ENCODE measurements at places on chromosomes 7 and 10. TPM values are rescaled to one million over a fixed set of nuclear protein-coding genes. Genes with fewer than 3 reads are reported as not detected.

DDC gene
- total RNA-seq, result not detected

CTAGE6 gene
- not detected for total RNA-seq

IRF5 gene
- 2.2 TPM for total RNA-seq

GDF2 gene
- total RNA-seq, result not detected

SLIT1 gene
- 0.08 TPM for total RNA-seq

NUTM2E gene
- not detected for total RNA-seq

GTPBP4 gene
- total RNA-seq, result 33.8 TPM

PLAC9 gene
- total RNA-seq, result 34.3 TPM

FAM237B gene
- total RNA-seq, result not detected

ARHGEF35 gene
- total RNA-seq, result 0.38 TPM

AVL9 gene
- total RNA-seq, result 11.8 TPM

CLDN4 gene
- 0.27 TPM for total RNA-seq

- no peak overlapping the region for H3K27ac ChIP-seq
- H3K4me3 ChIP-seq, result no peak overlapping the region
- peaks cover 25% of the 10 kb centered on the region for H3K36me3 ChIP-seq
- DNase-seq, result no peak
- H3K4me1 ChIP-seq, result peaks cover 34% of the 10 kb centered on the region
These were observed 130.6 kb downstream of the SH3PXD2A start for GRCh38 chr10:103724771-103725170.

- H3K4me3 ChIP-seq, result no peak overlapping the region
- H3K36me3 ChIP-seq, result no peaks in the 10 kb centered on the region
- no peak for DNase-seq
- H3K27ac ChIP-seq, result peak overlapping the region; percentile 20
- no peaks in the 10 kb centered on the region for H3K27me3 ChIP-seq
These were observed 161.9 kb upstream of the MEOX2 start for GRCh38 chr7:15848362-15848761.

DNA sequence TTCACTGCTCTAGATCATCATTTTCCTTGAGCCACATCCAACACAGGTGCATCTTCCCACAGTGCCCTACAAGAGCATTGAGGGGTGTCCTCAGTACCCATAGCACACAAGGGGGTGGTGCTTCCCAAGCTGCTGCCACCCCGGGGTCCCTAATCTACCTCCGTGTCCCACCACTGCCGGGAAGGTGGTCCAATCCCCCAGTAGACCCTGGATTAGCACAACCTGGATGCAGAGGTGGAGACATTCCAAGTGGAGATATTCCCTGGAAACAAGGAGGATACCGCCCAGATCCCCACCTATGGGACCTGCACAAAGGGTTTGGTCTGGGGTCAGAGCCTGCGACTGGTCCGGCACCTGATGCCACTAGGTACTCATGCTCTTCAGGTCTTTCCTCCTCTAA is 284.8 kb upstream of the PPP2R2D start:
- DNase-seq, result no peak
- H3K27me3 ChIP-seq, result peaks cover 78% of the 10 kb centered on the region
- H3K36me3 ChIP-seq, result no peaks in the 10 kb centered on the region
- H3K4me3 ChIP-seq, result no peak overlapping the region
- no peaks in the 10 kb centered on the region for H3K4me1 ChIP-seq
- no peak overlapping the region for H3K27ac ChIP-seq

- H3K36me3 ChIP-seq, result no peaks in the 10 kb centered on the region
- no peak overlapping the region for H3K27ac ChIP-seq
- no peak overlapping the region for H3K4me3 ChIP-seq
These were observed 503.8 kb downstream of the INHBA start for GRCh38 chr7:41199136-41199535.

DNA sequence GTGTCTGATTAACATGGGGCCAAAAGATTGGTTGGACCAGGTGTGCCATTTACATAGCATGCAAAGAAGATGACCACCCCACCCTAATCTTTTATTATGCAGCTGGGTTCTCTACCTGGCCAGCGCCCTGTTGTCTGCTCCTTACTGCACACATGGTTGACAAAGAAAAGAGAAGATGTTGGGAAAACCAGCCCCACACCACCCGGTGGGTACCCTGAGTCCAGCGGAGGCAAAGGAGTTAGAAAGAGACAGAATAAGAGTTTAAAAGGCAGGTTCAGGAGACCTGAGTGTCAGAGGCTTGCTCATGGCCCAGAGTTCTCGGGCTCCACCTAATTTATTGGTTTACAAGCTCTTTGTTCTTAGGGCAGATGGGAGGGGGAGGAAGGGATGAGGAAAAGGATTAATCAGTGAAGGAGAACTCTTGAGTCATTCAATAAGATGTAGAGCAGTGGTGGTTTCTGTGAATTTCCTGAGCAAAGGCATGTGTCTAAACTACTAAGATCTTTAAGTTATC is 24.1 kb upstream of the ABCA13 start:
- no peak for DNase-seq
- H3K4me3 ChIP-seq, result no peak overlapping the region
- no peaks in the 10 kb centered on the region for H3K36me3 ChIP-seq
- H3K4me1 ChIP-seq, result no peaks in the 10 kb centered on the region

DNA sequence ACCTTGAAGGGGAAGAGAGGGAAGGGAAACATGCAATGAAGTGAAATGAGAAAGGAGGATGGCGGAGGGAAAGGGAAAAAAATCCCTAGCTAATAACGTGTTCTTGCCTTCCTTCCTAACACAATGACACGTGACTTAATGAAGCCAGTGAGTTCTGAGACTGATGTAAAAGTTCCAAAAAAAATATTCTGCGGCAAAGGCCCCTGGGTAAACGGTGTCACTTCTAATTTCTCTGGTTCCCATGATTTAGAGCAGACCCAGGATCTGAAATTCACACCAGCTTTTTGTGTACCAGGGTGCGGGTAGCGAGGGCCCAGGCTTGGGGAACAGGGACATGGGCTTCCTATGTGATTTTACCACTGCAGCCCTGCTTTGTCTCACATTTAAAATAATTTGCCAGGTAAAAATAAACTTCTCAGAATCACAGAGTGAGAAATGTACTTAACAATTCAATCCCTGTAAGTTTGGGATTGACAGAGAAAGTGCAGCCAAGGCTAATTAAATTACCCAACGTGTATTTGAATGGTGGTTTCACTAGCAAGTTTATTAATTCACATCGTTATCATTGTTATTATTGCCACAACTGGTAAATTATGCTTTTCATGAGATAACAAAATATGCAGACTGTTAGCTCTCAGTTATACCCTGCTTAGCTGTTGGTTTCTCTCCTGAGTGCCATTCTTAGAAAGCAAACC is 182.4 kb downstream of the SEM1 start:
- no peak overlapping the region for H3K4me3 ChIP-seq
- no peak overlapping the region for H3K27ac ChIP-seq
- no peaks in the 10 kb centered on the region for H3K27me3 ChIP-seq
- H3K4me1 ChIP-seq, result no peaks in the 10 kb centered on the region
- DNase-seq, result no peak
- H3K36me3 ChIP-seq, result no peaks in the 10 kb centered on the region

DNA sequence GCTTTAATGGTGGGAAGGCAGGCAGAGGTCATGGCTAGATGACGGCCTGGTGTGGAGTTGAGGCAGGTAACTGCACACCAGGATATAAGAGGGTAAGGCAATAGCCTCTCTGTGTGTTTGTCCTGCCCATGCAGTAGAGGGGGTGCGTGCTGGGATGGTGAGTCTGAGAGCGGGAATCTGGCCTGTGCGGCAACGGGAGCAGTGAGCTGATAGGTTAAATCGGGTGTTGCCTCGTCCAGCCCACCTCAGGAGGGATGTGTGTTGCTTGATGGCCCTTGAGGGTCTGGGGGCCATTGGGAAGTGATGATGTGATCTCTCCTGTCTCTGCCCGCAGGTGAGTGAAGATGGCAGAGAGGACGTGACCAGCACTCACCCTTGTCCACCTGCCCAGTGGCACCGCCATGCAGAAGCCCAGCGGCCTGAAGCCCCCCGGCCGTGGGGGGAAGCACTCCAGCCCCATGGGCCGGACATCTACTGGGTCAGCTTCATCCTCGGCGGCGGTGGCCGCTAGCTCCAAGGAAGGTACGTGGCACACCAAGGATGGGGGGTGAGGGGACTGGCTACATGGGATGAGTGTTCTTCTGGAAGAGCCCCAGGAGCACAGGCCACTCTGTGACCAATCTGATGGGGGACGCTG is 28.1 kb downstream of the CLIP2 start:
- no peak overlapping the region for H3K4me3 ChIP-seq
- no peak overlapping the region for H3K27ac ChIP-seq
- H3K36me3 ChIP-seq, result peaks cover 12% of the 10 kb centered on the region

- H3K27me3 ChIP-seq, result no peaks in the 10 kb centered on the region
- peaks cover 55% of the 10 kb centered on the region for H3K4me1 ChIP-seq
- H3K27ac ChIP-seq, result peak overlapping the region; percentile 75
These were observed 177.6 kb downstream of the DIP2C start for GRCh38 chr10:511849-512191.

GRCh38 chr7:107641676-107642075 is 19.0 kb upstream of the SLC26A4 start:
- no peaks in the 10 kb centered on the region for H3K36me3 ChIP-seq
- H3K27ac ChIP-seq, result no peak overlapping the region
- no peak for DNase-seq
- H3K4me3 ChIP-seq, result no peak overlapping the region
- H3K4me1 ChIP-seq, result peaks cover 8% of the 10 kb centered on the region

- no peak overlapping the region for H3K4me3 ChIP-seq
- H3K4me1 ChIP-seq, result peaks cover 32% of the 10 kb centered on the region
- H3K27ac ChIP-seq, result peak overlapping the region; percentile 72
- DNase-seq, result no peak
These were observed 187.0 kb downstream of the PPP1R17 start for GRCh38 chr7:31873816-31874597.

- H3K27me3 ChIP-seq, result no peaks in the 10 kb centered on the region
- H3K36me3 ChIP-seq, result no peaks in the 10 kb centered on the region
- H3K4me3 ChIP-seq, result no peak overlapping the region
- no peak overlapping the region for H3K27ac ChIP-seq
- peaks cover 28% of the 10 kb centered on the region for H3K4me1 ChIP-seq
These were observed 8.9 kb downstream of the CDK14 start for GRCh38 chr7:90605055-90605454.

DNA sequence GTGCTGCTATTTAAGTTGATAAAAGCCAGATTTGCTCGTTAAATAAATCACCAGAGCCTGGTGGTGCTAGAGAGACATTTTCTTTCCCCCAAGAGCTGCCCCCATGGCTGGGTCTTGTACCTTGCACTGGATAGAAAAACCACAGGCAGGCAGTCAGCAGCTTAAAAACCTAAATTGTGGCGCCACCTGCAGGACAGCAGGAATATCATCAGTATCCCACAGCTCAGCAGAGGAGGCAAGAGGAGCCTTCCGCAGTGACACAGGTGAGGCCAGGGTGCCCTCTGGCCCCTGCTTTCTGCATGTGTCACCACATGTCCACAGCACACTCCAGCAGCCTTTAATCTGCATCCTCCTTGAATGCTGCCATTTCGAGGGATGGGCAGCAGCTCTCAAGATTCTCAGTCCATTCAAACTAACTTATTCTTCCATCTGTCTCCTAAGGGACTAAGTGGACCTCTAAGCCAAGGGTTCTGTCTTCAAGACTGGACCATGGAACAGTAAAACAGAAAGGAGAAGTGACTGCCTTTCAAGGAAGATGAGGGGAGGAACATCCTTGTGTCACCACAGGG is 4.5 kb upstream of the PLXNA4 start:
- H3K27ac ChIP-seq, result no peak overlapping the region
- H3K4me3 ChIP-seq, result no peak overlapping the region
- H3K36me3 ChIP-seq, result no peaks in the 10 kb centered on the region
- peaks cover 23% of the 10 kb centered on the region for H3K27me3 ChIP-seq
- DNase-seq, result peak; percentile 64

GRCh38 chr7:144027070-144027469 is 21.7 kb upstream of the OR2A5 start:
- H3K4me1 ChIP-seq, result no peaks in the 10 kb centered on the region
- H3K36me3 ChIP-seq, result no peaks in the 10 kb centered on the region
- no peak overlapping the region for H3K4me3 ChIP-seq
- no peak for DNase-seq

DNA sequence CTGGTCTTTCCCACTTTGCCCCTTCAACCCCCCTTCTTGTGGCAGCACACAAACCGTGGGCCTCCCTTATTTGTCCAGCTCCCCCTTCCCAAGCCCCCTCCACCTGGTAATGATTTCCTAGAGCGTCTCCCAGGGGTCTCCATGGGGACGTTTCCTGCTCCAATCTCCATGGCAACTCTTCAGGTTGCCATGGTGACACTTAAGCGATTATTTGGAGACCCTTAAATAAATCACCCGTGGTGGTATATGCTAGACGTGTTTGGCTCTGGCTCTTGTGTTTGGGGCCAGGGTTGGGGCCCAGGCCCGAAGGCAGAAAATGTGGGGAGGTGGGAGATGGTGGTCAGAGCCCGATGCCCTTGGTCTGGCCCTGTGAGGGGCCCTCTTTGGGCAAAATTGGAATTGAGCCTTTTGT is 41.1 kb upstream of the DLG5 start:
- no peak for DNase-seq
- H3K4me1 ChIP-seq, result peaks cover 17% of the 10 kb centered on the region
- no peak overlapping the region for H3K4me3 ChIP-seq
- H3K27me3 ChIP-seq, result no peaks in the 10 kb centered on the region
- H3K27ac ChIP-seq, result no peak overlapping the region

DNA sequence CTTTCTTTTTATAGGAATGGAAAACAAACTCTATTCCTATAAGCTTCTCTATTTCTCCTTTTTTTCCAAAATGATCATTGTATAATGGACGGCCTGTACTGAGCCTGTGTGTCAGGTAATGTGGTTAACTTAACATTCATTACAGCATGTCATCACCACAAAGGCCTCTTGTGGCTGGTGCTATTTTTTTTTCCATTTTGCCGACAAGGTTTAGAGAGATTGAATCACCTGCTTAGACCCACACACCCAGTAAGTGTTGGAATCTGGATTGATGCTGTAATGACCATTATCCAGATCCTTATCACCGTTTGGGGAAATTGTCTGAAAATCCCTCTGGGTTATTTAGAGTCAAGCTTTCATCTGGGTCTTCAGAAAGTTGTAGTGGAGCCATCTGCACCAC is 18.5 kb downstream of the AKR1B15 start:
- H3K27me3 ChIP-seq, result no peaks in the 10 kb centered on the region
- no peaks in the 10 kb centered on the region for H3K36me3 ChIP-seq
- no peak overlapping the region for H3K4me3 ChIP-seq
- DNase-seq, result no peak
- H3K27ac ChIP-seq, result no peak overlapping the region

GRCh38 chr10:11724938-11725776 is 17.0 kb upstream of the ECHDC3 start:
- H3K4me1 ChIP-seq, result no peaks in the 10 kb centered on the region
- no peak for DNase-seq
- H3K36me3 ChIP-seq, result no peaks in the 10 kb centered on the region
- no peak overlapping the region for H3K27ac ChIP-seq
